Activated CD4-positive, alpha-beta T cell treated with anti-CD3 and anti-CD28 coated beads, Interleukin-2, Interleukin-4, amounts not matched to agents 100 ng/mL and 50 ng/mL, durations not matched to agents 16 hours and 8 hours (primary cell): ENCODE measurements at places on chromosomes 16 and 17.

DNA sequence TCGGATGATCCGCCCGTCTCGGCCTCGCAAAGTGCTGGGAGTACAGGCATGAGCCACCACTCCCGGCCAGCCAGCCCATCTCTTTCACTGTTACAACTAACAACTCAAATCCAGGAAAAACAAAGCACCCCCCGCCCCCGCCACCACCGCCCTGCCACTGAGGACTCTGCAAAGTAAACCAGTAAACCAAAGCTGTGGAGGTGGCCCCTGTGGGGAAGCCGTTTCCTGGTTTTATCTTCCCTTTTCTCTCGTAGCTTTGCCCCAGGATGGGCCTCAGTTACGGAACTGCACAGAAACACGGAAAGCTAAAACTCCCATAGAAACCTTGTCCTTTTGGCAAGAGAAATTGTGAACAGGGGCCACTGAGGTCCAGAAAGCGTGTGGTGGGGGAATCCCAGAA lies 17.5 kb downstream of the CHMP6 start:
- DNase-seq: no peak

DNA sequence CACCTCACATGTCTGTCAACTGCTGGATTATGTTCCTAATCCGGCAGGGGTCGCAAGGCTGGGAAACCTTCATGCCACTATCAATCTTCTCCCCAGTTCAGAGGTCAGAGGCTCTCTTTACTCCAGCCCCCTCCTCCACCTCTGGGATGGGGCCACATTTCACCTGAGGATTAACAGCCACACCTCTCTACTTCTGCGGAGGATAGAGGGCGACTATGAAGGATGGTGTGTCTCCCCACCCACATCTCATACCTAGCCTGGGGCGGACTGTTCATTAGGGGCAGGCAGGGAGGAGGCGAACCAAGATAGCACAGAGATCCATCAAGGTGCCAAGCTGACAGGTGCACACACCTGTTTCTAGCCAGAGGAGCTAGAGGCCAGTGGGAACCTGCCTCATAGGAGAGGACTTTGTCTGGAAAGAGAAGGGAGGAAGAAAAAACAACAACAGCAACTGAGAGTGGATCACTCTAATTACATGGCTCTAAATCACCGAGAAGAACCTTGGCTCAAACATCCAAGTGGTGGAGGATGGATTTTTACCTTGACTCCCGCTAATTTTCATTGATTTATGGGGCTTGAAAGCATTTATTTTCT lies 41.9 kb upstream of the SKAP1 start:
- DNase-seq: no peak

DNA sequence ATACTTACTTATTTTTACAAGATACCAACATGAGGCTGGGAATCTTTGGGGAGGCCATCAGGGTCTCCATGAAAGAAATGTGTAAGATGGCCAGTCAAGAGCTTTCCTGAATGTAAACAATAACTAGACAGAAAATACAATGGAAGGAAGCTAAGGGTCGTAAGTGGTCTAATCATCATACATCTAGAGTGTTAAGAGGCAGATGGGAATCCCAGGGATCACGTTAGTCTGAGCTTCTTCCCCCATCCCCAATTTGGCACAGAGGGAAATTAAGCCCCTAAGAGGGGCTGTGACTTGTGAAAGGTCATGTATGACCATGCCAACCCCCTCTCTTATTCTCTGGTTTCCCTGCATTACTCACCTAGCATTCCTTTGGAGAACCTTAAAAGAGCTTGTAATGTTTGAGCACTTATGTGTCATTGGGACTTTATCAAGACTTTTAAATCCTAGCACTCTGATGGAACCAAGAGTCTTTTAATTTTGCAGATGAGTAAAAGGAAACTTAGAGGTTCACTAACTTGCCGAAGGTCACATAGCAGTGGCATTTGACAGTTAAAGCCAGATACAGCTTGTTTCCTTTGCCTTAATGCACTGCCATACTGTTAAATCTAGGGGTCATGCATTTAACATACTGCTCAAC lies 46.1 kb downstream of the DCUN1D3 start:
- no peak for DNase-seq

DNA sequence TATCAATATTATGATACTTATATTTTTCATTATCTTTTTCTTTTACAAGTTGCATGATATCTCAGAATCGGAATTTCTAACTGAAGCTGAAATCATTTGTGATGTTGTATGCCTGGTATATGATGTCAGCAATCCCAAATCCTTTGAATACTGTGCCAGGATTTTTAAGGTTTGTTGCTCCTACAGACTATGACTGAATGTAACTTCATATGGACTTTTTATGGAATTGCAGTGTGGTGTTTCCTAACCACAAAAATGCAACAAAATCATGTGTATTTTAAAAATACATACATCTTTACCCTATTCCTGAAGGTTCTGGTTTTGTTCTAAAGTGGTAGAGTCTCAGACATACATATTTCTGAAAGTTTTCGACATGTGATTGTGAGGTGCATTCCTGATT lies 58.8 kb upstream of the RHBDL3 start:
- DNase-seq: no peak

DNA sequence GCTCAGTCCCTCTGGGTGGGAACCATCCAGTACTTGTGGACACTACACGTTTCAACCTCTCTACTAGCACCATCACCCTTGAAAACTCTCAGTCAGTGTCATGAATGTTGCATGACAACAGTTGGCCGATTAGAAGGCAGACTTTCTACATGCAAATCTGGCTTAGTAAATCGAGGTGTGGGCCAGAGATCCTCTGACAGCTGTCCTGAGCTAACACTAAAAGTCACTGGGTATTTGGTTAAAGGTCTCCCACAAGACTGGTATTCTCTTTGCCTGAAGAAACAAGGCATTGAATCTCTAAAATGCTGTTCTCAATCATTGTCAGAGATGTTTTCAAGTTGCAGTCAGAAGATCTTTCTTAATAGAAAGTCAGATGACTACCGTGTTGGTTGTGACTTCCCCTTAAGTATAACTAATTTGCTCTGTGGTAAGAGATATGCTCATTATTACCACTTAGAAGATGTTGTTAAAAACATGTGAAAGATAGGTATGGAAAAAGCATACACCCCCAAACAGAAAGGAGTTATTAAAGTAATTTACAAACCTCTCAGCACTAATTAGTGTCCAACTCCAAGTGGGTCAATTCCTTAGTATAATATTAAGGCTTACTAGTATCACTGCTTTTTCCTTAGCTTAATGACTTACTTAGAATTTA lies 62.3 kb downstream of the WNT3 start:
- DNase-seq: no peak

DNA sequence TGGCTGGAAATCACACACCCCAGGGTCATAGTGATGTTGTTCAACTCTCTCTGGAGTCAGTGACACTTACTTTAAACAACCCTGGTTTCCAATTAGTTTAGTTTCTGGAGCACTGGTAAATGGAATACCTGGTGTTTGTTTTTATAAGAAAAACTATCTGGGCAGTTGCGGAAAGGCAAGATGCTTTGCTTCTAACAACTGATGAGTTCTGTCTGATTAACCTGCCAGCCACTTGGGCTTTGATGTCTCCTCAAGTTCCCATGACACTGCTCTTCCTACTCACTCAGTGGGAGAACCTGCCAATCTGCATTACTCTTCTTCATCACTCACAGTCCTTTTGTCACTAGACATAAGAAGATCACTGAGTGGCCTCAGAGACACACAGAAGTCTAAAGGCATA lies 78.7 kb upstream of the MTMR4 start:
- DNase-seq: no peak

DNA sequence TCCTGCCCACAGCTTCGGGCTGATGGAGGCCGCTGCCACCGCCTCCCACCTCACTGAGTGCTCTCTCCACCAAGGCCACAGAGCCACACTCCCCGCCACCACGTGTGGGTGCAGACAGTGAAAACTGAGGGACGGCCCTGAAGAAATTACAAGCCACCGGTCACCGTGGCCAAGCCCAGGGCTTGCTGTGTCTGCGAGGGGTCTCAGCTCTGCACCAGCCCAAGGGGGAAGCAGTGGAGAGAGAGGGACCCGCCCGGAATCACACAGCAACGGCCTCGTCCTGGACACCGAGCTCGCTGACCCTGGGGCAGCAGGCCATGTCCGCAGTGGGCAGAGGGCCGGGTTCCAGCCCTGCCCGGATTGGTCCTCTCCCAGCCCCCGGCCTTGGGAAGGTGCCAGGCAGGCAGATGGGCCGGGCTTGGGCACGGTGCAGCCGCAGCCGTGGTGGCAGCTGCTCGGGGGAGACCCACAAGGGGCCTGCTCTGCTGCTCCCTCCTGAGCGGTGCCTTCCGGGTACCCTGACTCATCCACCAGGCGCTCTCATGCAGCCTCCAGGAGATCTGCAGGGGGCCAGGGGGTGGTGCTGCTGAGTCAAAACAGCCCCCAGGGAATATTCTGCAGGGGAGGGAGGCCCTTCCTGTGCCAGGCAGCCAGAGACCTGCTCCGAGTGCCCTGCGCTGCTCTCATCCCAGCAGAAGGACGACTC lies 52.0 kb downstream of the CBFA2T3 start:
- no peak for DNase-seq

DNA sequence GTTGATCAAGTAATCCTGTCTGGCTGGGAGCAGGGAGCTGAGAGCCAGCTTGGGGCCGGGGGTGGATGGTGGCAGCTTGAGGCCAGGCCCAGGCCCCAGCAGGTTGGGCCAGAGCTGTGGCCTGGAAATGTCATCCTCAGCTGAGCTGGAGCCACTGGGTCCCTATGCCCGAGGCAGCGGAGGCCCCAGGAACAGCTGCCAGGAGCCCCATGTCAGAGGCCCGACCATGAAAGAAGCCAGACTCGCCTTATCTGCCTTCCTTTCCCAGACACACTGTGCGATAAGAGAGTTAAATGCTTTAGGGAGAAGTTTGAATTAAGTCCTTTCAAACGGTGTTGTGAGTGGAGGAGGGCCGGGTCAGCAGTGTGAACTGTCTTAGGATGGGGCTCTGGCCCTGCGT lies 3.5 kb downstream of the SMTNL2 start:
- DNase-seq: no peak

DNA sequence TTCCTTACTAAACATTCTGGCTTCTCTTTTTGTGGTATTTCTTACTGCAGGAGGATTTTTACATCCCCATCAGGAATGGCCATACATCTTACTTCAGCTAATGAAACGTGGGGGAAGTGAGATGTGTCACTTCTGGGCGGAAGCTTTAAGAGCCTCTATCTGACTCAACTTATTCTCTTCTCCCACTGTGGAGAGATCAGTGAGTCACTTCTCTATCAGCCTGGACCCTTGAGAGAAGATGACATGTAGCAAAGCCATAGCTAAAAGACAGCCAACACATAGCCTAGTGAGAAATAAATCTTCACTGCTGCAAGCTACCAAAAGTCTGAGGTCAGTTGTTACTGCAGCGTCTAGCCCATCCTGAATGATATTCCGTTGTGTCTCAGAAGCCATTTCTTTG lies 1066.7 kb upstream of the RBFOX1 start:
- DNase-seq: no peak

DNA sequence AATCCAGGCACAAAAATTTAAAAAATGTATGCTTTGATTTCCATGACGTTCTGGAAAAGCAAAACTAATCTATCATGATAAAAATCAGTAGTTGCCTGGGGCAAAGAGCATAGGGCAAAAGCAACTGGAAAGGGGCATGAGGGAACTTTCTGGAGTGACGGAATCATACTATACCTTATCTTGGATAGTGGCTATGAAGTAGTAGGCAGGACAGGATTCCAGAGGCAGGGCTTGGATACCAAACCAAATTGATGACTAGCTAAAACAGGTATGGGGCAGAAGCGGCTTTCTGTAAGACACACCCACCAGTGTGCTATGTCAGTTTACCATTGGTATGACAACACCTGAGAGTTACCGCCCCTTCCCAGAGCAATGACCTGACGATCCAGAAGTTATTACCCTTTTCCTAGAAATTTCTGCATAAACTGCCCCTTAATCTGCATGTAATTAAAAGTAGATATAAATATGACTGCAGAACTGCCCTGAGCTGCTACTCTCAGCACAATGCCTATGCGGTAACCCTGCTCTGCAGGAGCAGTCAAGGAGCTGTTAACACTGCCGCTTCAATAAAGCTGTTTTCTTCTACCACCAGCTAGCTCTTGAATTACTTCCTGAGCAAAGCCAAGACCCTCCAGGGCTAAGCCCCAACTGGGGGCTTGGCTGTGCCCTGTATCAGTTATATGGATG lies 56.7 kb downstream of the CFDP1 start:
- no peak for DNase-seq

GRCh38 chr17:2025220-2025621 lies at the start of gene RTN4RL1:
Gene RTN4RL1 (minus strand): TSS chr17:2025334. CDS start chr17:2024865, 469 bp downstream.
- DNase-seq: peak; percentile 33

DNA sequence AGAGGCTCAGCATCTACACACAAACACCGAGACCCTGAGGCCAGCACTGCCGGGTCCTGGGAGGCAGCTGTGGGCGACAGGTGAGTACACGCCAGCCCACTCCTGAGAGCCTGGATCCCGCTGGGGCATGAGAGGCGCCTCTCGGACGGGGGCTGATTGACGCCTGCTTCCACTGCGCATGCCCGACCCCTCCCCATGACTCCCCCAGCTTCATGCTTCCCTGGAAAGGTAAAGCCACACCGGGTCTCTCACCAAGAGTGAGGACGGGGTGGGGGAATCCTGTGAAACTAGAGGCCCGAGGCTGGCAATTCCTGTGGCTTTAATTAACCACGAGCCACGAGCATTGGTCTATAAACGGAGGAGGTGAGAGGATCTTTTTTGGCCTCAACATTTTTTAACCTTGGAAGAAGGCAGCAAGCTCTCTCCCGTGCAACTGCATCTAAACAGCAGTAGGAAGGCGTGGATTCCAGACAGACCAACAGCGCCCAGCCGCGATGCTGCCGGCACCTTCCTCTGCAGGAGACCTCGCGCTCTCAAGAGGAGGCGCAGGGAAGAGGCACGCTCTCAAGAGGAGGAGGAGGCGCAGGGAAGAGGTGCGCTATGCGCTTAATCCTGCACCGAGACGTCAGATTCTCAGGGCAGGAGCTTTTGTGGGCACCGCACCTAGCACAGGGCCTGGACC lies 71.8 kb upstream of the METRNL start:
- no peak for DNase-seq

DNA sequence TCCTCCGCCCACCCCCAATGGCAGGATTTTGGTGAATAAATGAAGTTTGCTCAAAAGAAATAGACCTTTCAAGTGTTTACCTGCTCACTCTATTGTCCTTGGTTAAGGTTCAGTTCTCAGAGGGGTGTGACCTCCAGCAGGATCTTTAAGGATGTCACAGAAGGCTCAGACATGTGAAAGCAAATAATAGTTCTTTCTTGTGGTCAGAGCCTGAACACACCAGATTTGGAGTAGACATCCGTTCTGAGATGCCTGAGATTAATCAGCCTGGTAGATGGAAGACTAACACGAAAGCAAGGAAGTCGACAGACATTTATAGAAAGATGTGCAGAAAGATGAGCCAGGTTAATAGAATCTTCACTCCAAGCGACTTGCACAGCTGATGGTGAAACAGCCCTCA lies 557.9 kb upstream of the CDH11 start:
- DNase-seq: no peak

DNA sequence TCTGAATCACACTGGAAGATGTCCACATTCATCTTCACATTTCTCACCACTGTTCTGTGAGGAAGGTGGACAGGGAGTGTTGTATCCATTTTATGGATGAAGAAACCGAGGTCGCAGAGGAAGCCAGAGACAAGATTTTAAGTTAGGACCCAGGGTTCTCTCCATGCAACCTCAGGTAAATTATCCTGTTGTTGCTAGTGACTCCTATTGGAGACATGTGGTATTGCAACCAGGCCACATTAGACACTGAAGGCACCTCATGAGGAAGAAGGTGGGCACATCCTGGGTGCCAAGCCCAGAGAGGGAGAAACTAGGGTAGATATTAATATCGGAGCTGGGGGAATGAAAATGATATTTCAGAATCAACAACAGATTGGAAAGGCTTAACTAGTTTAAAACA lies 8.5 kb upstream of the WNT9B start:
- no peak for DNase-seq
